ENCODE measurements at places on chromosomes 4 and X. TPM values are rescaled to one million over a fixed set of nuclear protein-coding genes. Genes with fewer than 3 reads are reported as not detected.

DNA sequence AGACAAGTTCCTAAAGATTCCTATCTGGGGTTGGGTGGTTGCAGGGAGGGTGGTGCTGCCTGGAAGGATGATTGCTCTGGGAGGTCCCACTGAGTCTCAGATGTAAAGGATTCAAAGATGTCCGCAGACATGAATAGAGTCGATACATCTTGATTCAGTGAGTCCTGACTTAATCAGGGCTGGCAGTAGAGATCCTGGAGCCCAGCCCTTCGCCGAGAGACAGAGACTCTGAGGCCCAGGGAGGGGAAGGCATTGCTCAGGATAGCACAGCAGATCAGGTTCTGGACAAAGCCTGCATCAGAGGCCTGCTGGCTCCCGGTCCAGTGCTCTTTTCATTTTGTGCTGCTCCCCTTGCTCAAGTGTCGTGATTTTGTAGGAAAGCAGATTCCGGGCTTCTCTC lies 21.7 kb downstream of the PJA1 start:
- peak; percentile 26 for DNase-seq

DNA sequence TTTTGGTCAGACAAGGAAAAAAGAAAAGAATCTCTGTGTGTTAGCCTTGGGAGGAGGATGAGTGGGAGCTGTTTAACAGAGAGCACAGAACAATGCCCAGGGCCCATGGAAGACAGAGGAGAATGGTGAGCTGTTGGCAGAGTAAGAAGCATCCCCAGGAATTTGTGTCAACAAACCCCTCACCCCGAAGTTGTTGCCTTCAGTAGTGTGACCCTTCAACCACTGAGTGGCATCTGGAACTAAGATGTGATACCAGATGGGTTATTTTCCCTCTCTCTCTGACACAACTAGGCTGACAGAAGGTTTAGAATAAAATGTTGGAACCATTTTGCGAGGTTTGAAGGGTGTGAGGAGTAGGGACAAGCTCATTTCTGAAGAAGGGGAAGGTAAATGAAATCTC lies 25.1 kb downstream of the IGSF1 start:
- no peak for DNase-seq

DNA sequence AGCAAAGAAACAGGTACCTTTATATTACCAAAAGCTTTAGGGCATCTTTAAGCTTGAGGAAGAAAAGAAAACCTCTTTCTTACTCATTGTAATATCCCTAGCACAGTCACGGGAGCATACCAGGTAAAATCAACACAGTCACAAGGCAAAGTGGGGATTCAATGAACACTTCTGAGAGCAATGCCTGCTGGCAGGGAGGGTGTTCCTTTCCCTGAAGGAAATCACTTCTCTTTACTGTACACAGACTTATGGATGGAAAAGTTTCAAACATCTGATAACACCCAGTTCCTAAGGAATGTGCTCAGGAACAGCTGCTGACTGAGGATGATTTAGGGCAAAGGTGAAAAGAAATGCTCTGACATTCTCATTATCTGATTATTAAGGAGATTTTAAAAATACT lies 94.8 kb downstream of the MAML3 start:
- DNase-seq: no peak

GRCh38 chrX:15114743-15115566 lies 154.9 kb downstream of the ASB9 start:
- no peak for DNase-seq

DNA sequence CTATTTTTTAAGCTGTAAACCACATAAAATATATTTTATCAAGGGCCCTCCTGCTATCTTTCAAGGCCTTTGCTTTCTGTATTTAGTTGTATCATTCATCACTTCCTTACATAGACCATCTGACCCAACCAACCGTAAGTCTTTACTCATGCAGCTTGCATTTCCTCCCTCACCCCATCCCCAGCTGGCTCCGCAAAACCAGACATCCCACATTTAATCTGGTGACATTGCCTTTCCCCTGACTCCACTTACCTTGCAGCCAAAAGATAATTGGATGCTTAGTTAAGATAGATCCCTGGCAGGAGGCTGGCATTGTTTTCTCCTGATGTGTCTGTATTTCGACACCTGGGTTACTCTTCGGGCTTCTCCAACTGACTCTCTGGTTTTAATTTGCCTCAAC lies 183.7 kb upstream of the LDB2 start:
- DNase-seq: no peak

Gene SCML2
- total RNA-seq: 5.6 TPM

DNA sequence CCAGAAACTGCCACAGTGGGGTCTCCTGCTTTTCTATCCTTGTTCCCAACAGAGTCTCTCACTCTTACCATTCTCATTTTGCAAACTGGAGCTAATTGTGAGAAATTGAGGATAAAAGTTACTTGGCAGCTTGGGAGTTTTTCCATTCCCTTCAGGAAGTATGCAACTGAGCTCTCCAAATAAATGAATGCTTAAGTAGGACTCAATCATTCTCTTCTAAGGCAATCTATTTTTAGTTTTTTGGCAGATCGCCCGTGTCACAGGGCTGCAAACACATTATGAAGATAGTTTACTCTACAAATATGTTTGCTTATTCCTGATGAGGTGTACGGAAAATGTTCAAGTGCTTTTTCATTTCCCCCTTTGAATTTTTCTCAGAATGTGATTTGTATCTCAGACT lies 5.3 kb downstream of the ASB11 start:
- no peak for DNase-seq

Data from sigmoid colon (tissue), 7 donors.